ENCODE measurements at places on chromosomes 5 and 9.

DNA sequence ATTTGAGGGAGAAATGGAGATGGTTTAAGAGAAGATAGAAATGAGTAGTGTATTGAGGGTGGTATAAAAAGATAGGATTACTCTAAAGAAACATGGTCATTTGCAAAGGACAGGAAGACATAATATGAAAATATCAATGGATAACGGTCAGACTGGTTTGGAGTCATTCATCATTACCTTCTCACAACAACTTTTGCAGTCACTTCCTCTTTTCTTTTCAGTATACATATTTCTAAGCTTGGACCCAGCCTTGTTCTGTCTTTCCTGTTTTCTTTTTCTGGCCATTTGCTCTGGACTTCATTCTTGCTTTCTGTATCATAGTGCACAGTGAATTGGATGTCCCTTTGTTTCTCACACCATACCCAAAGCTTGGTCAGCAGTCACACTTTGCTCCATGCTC lies 966.5 kb upstream of the TYRP1 start:
- no peak for DNase-seq

DNA sequence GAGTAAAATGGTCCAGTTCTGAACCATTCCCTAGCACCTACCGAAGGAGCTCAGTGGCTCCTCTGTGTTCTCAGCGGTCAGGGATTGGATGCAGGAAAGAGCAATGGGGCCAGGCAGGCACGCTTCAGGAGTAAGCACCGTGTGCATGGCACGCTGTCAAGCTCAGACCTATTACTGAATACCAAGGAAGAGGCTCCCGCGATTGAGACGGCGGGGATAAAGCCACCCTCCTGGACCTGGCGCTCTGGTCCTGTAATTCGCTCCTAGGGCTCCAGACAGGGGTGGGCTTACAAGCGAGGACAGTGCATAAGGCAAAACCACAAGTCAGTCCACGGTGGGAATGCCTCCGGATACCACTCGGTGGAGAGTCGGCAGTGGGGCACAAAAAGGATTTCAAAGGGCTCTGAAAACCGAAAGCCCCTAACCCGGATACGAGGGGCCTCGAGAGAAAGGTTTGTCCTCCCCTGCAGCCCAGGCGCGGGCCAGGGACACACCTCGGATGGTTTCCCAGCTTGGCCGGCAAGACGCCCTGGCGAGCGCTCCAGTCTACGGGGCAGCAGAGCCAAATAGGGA lies 988 bp downstream of the OXCT1 start:
- no peak for DNase-seq

- DNase-seq: no peak
Measured at GRCh38 chr5:126079266-126079665, 343.9 kb upstream of the GRAMD2B start.

DNA sequence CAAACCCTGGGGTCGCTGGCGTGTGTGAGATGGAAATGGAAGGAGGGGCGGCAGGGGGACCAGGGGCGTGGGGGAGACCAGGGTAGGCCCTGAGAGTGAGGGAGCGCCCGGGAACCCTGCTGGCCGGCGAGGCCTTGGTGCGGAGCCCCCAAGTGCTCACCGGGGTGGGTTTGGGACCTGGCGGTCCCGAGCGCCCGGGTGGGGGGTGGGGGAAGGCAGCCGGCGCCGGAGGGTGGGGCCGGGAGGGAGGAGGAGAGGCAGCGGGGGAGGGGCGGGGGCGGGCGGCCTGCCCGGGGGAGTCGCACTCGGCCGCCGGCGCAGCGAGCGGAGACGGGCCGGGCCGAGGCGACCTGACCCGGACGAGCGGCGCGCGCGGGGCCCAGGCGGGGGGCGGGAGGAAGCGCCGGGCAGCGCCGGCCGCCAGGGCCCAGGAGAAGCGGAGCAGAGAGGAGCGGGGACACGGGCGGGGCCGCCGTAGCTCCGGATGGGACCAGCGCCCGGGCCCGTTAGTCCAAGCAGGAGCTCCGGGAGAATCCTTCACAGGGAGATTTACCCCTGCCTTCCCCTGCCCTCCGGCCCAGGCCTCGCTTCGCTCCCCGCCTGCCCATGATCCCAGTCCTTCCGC lies at the start of gene NPR2:
Gene NPR2, plus strand, starts transcription at position 295 of the 625 bp plus-strand sequence. CDS start 818 bp downstream, outside the sequence.
- no peak for DNase-seq

- DNase-seq: peak; percentile 31
Measured at GRCh38 chr5:143641549-143642355, 170.2 kb upstream of the HMHB1 start.

DNA sequence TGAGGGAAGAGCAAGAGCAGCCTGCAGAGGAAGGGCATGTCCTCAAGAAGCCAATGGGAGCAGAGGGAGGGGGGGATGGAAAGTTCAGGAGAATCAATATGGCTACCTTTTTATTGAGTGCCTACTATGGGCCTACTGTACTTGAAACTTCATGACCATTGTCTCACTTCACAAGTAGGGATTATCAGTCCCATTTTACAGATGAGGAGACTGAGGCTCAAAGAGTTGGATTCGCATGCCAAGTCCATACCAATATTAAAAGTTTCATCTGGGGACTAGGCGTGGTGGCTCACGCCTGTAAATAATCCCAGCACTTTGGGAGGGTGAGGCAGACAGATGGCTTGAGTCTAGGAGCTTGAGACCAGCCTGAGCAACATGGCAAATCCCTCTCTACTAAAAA lies 40.0 kb downstream of the RFK start:
- no peak for DNase-seq

DNA sequence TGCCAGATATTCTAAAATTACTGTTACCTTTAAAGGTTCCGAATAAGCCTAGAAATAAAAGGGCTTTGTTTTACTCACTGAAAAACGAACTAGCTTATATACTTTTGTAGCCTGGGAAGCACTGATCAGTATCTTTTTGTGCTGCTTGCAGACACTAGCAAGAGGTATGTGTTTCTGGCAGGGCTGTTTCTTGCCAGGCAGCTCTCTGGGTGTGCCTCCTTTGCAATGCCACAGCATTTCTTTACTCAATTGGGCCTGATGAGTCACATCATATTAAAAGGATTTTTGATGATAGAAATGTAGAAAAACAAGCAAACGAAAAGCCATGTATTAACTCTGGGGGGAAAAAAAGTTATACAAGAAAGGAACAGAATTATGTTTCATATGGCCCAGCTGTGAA lies 35.6 kb downstream of the CD180 start:
- DNase-seq: no peak

GRCh38 chr9:95780751-95781150 lies 94.7 kb upstream of the ERCC6L2 start:
- no peak for DNase-seq

- no peak for DNase-seq
Measured at GRCh38 chr9:123555646-123556045, 199.6 kb downstream of the CRB2 start.

DNA sequence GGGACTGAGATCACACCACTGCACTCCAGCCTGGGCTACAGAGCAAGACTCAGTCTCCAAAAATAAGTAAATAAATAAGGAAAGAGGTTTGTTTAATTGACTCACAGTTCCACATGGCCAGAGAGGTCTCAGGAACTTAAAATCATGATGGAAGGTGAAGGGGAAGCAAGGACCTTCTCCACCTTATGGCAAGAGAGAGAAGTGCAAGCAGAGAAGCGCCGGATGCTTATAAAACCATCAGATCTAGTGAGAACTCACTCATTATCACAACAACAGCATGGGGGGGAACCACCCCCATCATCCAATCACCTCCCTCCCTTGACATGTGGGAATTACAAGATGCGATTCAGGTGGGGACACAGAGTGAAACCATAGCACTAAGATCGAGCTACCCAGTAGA lies 22.8 kb upstream of the RGMB start:
- DNase-seq: no peak

DNA sequence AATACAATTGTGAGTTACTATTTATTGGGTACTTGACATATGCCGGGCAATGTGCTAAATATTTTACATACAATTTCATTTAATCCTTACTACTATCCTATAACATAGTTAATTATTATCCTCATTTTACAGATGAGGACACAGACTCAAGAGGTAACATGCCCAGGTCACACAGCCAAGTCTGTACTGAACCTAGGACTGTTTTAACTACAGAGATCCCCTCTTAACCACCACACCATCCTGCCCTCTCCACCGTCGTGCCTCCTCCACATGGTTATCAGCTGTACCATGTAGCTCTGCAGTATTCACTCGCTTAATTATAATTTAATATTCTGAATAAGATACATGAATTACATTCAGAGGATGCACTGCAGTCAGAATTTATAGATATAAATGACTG lies 5.3 kb downstream of the RAB14 start:
- no peak for DNase-seq

DNA sequence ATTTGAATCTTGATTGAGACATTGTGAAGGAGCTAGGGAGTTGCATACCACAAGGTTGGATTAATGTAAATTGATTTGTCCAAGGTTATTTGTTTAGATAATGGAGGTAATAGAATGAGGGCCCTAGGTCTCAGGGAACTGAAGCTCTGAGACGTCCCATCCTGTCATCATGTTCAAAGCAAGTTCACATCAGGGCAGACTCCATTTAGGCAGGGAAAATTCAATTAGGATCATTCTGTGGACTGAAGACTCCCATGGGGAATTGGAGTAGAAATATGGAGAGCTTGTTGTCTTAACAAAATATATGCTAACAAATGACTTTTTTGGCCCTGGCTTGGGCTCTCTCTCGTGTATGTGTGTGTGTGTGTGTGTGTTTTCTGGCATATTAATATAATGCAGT lies 722.0 kb upstream of the ADAMTS16 start:
- no peak for DNase-seq

DNA sequence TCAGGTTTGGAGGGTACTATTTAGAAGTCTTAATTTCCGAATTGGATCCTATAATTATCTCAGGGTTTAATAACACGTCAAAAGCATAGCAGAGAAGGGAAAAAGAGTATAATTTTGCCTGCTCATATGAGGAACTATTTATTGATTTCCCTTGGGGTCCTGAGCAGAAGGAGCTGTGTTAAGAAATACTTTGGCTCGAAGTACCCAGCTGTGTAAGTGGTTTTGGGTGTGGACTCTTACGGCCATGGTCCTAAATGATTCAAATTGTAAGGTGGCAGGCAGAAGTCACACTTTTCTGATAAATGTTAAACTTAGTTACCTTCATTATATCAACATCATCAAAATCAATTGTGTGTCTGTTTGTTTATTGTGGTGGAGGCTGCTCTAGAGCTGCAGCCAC lies 190.4 kb downstream of the MTRR start:
- no peak for DNase-seq

DNA sequence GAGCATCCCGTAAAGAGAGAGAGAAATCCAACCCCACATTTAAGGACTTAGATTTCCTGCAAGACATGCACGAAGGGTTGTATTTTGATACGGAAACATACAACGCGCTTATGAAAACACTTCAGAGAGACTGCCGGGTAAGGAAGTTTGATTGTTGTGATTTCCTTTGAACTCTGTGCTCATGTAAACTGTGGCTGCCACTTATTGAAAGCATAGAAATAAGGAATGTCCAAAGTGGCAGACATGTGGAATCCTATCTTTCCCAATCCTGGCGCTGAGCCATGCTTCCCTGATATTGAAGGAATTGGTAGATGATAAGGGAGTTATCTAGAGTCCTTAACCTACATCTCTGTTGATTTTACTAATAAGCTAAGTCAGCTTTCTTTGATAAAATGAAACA lies 119.4 kb downstream of the PRKACG start:
- DNase-seq: no peak

DNA sequence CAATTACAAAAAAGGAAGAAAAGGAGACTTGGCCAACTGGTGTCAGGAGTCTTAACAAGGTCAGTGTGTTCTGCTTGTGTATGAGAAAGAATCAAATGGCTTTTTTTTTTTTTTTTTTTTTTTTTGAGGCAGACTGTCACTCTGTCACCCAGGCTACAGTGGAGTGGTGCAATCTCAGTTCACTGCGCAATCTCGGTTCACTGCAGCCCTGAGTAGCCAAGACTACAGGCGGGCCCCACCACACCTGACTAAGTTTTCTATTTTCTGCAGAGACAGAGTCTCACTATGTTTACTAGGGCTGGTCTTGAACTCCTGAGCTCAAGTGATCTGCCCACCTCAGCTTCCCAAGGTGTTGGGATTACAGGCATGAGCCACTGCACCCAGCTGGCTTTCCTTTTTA lies 3.1 kb upstream of the IL7R start:
- no peak for DNase-seq

GRCh38 chr5:111628901-111629300 lies 116.6 kb upstream of the STARD4 start:
- DNase-seq: no peak

- DNase-seq: no peak
Measured at GRCh38 chr5:10264604-10265003, 14.5 kb downstream of the CCT5 start.

DNA sequence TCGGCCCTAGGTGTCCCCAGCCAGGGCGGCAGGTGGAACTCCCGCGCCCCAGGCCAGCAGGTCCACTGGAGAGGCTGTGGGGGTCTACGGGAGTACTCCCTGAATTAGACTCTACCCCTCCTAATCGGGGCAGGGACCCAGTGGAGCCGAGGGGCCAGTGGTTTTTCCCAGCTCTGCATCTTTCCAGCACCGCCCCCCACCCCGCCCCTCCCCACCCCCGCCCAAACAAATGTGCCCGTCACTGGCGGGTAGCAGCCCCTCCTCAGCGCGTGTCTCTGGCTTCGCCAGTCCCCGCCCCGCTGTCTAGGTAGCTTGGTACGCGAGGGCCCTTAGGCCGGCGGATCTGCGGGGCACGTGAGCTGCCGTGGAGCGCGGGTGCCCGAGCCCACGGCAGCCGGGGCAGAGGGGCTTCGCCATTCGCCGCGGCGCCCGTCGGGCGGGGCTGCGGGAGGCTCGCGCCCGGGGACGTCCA lies 7.0 kb downstream of the UNC5A start:
- no peak for DNase-seq
